ENCODE measurements at places on chromosomes 12 and 14.

DNA sequence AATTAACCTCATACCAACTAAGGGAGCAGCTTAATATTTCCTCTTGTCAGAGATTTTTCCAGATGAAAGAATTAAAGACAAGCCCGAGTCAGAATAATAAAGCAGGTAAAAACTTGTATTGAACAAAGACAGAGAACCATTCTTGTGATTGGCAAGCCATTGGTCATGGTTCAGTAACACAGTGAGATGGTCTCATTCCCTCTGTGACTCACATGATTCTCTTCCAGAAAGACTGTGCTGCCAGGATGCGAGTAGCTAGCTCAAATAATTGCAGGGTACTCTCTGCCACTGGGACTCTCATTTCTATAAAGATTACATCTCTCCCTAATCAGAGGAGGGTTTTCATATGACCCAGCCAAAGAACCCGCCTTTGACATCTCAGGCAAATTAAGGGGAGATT is 179.4 kb downstream of the PHLDA1 start:
- DNase-seq: no peak

DNA sequence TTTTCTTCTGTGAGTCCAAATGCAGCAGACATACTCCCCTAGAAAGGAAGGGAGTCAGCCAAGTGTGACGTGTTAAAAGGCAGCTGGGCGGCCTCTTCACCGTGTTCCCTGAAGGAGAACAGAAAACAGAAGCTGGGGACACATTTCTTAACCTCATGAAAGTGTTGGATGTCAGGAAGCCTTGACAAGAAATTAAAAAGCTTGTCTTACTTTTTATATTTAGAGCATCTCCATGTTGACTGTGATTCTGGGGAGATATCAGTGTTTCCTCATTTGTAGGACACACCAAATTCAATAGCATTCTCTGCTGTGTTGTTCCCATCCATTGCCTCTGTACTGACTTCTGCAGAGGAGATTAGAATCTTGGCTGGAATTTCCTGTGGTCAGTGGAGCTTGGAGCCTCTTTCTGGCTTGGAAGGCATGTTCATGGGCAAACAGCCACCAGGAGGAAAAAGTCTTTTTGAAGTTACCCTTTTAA is 93.7 kb downstream of the RMST start:
- DNase-seq: no peak

GRCh38 chr12:57776247-57776587 is 3.8 kb downstream of the EEF1AKMT3 start:
- DNase-seq: no peak

DNA sequence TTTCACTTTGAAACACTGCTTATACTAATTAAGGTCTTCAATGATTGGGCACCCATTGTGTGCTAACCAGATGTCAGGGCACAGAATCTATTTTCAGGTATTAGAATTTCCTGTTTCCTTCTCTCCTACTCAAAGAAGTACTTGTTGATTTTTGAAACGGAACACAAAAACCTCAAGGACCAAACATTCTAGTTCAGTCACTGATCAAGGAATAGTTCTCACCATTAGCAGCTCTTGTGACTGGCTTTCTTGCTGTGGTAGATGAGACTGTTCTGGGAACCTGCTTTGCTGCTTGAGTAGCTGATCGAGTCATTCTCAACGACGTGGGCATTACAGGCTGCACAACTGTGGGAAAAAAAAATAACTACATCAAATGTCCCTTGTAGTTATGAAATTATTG is 11.0 kb downstream of the DLGAP5 start:
- DNase-seq: no peak

Data from hematopoietic multipotent progenitor cell (in vitro differentiated cells).